Stimulated activated CD8-positive, alpha-beta memory T cell treated with anti-CD3 and anti-CD28 coated beads, Interleukin-4, amount 100 ng/mL, for 1 hour (primary cell): ENCODE measurements at places on chromosomes 12 and 14.

DNA sequence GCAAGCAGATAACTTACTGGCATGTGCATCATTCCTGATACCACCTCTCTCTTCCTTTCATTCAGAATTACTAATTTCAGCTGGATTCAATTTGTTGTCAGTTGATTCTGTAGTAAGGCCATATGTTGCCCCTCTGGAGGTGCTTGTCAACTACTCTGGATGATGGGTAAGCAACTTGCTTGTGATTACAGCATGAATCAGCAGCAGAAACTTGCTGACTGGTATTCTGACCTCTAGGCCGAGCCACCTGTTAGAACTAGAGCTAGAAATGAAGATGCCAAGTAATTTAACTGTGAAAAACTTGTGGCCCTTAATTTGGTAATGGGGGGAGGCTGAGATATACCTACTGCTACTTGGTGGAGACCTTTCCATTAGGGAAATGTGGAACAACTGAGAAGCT is 5.1 kb downstream of the RNF10 start:
- DNase-seq = no peak

DNA sequence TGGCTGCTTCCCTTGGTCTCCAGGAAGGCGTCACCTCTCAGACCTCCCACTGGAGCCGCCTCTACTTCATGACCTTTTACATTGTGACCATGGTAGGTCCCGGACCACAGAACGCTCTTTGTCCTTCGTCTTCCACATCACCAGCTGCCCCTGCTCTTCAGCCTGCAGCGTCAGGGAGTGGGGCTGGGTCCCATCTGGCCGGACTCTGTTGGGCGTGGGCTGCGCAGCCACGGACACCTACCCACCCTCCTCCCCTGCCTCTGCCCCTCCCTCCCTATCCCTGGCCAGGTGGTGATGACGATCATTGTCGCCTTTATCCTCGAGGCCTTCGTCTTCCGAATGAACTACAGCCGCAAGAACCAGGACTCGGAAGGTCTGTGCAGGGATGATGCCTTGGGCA is 43.3 kb downstream of the SLC8B1 start:
- no peak for DNase-seq

DNA sequence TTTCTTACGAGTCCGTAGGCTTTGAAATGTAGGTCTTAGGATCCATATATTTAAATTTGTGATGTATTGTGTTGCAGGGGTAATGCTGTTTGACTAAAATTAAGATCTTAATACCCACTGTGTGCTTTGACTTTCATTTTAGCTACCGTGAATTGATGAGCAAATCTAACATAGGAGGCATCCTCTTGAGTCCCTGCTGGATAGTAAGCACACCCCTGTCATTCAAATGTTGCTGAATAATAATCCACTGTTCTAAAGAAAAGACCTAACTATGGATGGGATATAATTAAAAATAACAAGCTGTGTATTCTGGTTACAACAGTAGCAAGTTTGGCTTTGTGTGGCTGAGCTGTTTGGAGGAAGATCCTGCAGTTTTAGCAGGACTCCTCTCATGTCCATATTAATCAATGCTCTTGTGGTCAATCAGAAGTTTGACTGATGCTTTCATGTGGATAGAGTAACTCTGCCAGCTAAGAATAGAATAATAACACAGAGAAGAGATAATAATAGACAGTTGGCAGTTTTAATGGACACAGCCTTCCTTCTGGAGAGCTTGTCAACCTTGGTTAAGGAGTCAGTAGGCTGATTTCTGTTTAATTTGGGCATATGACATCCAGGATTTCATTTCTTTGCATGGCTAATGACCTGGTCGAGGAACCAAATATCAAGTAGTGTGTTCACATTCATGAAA is 148.1 kb upstream of the MIS18BP1 start:
- DNase-seq = no peak

DNA sequence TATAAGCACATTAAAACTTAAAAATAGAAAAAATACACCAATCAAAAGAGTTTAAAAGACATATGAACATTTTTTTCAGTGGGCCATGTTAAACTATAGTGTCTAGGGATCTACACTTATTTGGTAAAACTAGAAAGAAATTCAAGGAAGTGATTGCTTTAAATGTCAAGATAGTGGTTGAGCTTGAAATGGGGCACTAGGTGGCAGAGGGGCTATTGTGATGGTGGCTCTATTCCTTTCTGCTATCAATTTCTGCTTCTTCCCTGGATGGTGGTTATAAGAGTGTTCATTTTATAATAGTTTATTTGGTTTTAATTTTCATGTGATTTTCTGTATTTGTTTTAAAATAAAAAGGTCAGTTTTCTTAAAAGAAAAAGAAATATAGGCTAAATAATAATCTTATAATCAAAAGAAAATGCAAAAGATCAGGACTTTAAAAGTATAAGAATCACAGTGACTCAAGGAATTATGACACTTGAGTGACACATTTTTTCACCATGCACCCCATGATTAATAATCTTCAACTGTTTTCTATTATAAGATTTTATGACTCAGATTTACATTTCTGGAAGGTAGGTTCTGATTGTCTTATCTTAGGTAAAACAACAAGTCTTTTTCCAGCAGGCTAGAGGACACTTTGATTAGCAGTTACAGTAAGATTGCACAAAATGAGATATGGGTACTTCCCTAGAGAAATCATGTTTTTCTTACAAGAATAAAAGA is 137.5 kb downstream of the FSCB start:
- DNase-seq = no peak

GRCh38 chr14:38887696-38888095 is 215.3 kb downstream of the SEC23A start:
- no peak for DNase-seq
